Naive B cell (primary cell): ENCODE measurements at places on chromosomes 13 and 19.

DNA sequence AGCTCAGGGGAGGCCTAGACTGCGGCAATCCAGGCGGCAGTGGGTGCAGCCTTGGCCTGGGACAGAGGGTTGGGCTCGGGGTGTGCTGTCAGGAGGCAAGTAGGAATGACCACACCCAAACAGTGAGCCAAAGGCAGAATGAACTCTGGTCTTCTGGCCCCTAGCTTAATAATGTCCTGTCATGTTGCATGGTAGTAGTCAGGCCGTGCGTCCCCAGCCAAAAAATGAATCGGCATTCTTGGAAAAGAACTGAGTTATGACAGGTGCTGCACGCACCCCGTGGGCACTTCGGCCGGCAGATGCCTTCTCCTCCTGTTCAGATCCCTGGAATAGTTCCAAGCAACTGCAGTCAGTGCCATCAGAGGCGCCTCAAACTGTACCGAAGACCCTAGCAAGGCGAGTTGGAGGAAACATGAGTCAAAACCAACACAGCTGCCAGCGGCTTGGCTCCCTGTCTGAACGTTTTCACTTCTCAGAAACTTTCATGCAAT is 55.9 kb downstream of the ATP7B start:
- no peak for DNase-seq

GRCh38 chr19:54172471-54173358 is at the start of gene TMC4:
Gene TMC4, minus strand, starts transcription at chr19:54173160. Its CDS starts 43 bp downstream, at chr19:54173117.
- no peak for DNase-seq

DNA sequence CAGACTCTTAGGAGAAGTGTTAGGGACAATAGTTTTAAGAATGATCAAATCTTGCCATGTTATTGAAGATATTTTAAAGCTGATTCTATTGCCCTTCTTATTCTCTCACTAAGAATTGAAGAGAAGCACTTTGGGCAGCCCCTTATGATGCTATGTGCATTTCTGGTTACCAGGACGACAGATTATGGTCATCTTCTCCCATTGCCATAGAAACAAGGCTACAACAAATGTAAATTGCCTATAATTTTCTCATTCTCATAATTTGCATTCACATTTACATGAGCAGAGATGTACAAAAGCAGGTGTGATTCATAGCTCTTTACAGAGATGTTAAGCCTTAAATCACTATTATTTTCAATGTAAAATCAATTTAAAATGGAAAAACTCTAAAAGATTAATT is 137.3 kb upstream of the PCDH9 start:
- no peak for DNase-seq

DNA sequence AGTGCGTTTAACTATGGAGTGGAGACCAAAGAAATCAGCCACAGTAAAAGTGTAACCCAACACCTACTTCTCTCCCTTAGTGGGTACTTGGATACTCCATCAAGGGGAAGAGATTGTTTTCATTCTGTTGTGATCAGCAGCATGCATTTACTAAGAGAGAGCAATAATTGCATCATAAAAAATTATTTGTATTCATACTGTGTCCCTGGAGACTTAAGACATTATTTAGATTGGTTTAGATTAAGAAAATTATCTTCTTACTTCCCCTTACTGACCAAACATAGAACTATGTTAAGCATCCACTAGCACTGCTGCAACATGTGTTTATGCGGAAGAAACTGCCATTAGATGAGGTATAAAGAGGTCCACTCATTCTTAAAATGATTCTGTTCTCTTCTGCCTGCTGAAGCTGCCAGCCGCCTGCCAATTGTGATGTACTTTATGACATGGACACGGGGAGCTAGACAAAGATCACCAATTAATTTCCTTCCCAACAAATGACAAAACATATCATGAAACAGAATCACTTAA is 738.5 kb downstream of the DIAPH3 start:
- no peak for DNase-seq

DNA sequence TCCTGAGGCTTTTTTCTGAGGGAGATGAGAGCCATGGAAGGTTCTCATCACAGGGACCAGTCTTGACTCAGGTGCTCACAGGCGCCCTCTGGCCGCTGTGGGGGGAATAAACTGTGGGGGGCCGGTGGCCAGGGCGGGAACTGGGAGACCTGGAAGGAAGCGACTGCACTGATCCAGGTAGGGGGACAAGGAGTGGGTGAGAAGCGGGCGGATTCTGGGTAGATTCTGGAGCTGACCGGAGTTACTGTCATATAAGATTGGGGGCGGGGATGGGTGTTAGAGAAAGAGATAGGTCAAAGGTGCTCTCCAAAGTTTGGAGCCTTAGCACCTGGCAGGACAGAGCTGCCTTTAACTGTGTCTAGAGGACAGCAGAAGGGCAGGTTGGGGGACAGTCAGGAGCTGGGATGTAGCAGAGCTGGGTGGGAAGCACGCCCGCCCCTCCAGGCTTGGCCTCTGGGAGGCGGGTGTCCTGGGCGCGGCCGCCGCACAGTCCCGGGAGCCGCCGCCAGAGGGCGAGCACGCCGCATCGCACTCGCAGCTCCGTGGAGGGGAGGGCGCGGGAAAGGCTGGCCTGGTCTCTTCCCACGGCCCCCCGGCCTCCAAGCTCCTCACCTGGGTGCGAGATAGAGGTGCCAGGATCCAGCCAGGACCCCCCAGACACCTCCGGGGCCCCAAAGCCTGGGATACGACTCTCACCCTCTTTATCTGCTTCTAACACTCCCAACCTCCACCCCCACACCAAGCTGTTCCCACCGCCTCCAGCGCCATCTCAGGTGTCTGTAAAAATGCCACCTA is 4.2 kb upstream of the DAND5 start:
- DNase-seq, result peak; percentile 78

DNA sequence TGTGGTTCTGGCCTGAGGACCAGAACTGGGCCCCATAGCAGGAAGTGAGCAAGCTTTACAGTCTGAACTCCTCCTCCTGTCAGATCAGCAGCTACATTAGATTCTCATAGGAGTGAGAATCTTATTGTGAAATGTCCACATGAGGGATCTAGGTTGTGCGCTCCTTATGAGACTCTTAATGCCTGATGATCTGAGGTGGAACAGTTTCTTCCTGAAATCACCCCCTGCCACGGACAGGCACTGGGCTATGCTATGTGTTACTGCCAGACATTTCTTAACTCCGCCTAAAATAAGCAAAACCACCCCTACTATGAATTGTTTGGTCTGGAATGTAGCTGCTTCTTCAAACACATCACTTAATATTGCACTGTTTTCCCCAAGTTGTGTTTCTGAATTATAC is 4.6 kb downstream of the FBXL3 start:
- no peak for DNase-seq

DNA sequence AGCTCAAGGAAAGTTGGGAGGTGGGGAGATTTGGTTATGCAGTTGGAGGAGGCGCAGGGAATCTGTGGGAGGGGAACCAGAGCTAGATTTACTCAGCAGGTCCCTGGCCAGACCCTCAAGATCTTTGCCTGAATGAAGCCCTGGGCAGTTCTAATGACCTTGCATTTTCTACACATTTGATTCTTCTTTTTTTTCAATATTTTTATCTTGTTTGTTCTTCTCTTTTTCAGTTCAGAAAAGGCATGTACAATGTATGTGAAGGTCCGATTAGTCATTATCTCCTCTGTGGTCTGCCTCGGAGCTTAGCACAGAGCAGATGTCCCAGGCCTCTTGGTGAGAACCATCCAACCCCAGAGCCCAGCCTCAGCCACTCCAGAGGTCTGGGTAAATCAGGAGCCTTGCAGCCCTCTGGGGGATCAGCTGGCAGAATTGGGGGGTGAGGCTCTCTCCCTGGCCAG is 24.2 kb downstream of the SERP2 start:
- DNase-seq, result no peak

- DNase-seq, result no peak
Observed at GRCh38 chr19:42512130-42512636, 16.1 kb downstream of the CEACAM1 start.

DNA sequence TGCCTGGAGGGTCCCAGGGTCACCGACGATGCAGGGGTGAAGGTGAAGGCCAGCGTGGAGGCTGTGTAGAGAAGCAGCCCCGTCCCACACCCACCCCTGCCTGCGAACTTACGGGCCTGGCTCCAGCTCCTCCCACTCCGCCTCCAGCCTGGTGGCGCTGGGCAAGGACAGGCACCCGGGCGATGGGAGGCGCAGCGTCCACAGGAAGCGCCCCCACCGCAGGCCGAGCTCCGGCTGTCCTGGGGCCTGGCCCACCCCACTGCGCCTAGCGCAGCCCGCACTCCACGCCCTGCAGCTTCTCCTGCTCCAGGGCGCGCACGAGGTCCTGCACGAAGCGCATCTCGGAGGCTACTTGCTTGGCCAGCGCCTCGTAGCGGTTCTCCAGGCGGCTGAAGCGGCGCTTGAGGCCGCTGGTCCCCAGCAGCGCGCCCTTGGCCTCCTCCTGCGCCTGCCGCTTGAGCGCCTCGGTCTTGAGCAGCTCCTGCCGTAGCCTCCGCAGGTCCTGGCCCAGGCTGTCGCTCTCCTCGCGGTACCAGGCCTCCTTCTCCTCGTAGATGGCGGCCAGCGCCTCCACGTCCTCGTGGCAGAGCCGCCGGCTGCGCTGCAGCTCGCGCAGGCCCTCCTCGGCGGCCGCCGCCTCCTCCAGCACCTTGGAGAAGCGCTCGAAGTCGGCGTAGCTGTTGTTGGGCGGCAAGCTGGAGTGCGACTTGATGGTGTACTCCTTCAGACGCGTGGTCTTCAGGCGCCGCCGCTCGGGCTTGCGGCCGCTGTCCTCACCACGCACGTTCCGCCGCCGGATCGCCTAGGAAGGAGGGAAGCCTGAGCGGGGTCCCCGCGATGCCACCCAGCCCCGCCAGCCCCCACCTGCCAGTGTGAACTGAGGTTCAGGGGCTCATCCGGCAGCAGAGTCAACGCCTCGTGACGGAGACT is 11.8 kb downstream of the DAPK3 start:
- DNase-seq, result no peak

DNA sequence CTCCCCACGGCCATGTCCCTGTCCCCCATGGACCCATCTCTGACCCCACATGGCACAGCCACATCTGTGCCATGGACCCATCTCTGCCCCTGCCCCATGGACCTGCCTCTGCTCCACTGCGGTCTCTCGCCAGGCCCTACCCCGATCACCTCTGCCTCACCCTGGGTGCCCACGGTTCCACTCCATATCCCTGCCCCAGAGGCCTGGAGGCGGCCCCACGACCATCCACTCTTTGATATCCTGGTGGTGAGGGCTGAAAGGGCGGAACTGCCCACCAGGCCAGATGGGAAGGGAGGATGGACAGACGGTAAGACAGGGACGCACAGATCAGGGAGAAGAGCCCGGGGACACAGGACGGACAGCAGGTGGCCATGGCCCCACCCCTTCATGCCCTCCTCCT is 327 bp downstream of the PTGER1 start:
- DNase-seq, result no peak

- DNase-seq, result no peak
Observed at GRCh38 chr19:3333662-3334061, 32.7 kb upstream of the NFIC start.

GRCh38 chr13:45102136-45102507 is 18.2 kb upstream of the GTF2F2 start:
- DNase-seq, result no peak
